ENCODE measurements at places on chromosomes 2 and 18.

DNA sequence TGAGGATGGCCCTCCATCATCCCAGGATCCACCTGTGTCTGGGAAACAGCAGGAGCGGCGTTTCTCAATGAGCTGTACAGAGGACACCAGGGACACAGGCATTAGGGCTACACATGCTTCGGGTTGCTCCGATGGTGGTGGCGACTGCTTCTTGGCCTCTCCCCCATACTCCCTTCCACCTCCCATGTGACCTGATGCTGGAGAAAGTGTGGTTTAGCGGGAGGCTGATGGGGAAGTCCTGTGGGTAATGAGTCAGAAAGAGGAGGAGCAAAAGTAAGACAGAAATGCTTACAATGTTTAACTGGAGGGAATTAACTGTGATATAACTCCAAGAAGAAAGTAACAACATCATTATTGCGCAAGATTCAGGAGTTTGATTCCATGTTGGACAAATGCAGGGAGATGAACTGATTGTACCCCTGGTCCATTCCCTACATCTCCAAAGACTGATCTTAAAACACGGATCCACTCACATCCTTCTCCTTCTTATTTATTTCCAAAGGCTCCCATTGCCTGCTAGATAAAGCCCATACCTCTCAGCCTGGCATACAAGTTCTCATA lies 186.6 kb downstream of the NRP2 start:
- no peak for DNase-seq

- no peak for DNase-seq
Measured at GRCh38 chr2:680496-680895, 3.3 kb upstream of the TMEM18 start.

DNA sequence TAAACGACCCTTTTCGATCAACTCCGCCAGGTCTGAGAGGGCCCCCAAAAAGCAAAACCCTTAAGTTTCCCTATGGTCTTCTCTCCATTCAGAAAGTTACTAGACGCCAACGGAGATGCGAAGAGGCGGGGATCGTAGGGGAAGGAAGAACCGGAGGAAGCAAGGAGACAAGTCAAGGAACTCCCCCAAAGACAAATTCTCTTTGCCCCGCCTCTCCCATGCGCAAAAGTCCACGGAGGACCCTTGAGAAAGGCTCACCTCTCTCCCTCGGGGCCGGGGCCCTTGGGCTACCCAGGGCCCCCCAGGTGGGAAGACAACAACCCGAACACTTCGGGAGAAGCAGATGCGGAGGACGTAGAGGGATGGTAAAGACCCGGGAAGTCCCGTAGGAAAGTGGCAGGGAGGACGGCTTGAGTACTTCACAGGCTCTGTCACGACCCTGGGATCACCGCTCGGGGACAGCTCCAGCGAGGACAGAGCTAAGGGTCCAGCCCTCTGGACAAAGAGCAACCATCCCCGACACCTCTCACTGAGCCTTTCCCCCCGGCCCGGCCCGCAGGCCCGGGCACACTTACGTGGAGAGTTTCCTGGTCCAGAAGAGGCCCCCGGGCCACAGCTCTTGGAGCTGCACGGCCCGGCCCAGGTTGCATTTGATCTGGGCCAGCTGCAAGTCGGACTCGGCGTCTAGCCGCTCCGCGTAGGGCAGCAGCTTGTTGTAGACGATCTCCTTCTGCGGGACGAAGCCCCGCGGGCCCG lies 647 bp downstream of the PSME4 start:
- DNase-seq: no peak

GRCh38 chr2:3463186-3463835 lies 56.0 kb downstream of the ADI1 start:
- DNase-seq: no peak

- DNase-seq: no peak
Measured at GRCh38 chr2:19494241-19494640, 135.8 kb upstream of the OSR1 start.

DNA sequence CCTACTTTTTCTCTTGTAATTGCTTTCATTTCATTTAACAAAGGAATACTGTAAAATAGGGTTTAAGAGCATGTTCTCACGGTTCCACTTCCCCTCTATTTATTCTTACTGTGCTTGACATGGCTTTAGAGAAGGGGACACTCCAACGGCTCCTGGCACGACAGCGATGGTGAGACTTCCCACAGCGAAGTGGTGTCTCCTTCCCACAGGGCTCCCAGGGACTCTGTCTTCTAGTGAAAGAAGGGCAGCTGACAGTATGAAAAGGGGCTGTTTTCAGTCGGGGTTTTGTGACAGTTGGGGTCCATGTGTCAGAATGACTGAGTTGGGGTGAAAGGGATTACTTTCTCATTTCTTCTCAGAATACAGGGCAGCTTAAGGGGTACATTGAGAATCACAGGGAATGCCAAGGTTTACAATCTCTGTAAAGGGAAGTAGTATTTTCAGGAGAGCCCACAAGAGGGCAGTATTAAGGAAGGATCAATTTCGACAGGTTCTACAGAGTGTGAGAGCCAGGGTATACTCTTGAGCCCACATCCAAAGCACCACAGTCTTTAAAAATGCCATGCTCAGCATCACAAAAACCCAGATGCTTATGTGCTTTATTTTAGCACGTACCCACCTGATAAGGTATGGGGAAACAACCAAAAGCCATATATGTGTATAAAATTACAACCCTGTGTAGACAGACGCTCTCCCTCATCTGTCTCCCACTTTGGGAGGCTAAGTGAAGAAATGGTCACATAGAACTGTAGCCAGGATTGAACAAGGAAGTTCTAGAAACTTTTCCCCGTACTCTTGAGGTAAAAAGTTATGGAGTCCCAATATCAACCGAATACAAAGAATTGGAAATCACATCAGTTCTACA lies 31.3 kb upstream of the RAPGEF4 start:
- no peak for DNase-seq

- DNase-seq: no peak
Measured at GRCh38 chr18:70021043-70021442, 73.4 kb upstream of the CD226 start.

DNA sequence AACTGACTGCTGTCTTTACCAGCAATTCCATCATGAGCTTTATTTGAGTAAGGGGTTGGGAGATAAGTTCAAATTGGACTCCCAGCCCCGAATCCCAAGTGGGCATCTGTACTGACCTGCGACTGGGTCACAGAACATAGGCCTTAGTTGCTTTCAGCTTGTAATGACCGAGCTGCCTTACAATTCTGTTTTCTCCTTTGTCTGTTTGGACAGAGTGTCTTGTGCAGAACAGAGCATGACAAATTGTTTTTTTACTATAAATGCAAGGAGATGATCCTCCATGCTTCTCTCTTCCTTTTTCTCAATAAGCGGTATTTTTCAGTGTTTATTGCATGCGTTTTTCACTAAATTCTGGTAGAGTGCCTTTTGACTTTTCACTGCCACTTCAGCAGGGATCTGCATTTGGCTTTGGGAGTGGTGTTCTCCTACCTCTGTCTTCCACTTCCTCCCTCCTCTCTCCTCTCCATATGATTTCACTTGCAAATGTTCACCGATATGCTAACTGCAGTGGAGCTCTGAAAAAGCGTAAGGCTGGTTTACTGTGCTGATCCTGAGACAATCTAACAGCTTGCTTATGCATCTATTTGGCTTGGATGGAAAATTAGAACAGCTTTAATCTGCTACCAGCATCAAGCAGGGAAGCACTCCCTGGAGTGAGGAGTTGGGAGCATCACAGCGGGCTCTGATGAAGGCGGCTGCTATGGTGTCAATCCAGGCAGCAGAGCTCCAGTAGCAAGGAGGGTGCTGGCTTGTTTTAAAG lies 158.8 kb upstream of the SMIM21 start:
- DNase-seq: no peak

DNA sequence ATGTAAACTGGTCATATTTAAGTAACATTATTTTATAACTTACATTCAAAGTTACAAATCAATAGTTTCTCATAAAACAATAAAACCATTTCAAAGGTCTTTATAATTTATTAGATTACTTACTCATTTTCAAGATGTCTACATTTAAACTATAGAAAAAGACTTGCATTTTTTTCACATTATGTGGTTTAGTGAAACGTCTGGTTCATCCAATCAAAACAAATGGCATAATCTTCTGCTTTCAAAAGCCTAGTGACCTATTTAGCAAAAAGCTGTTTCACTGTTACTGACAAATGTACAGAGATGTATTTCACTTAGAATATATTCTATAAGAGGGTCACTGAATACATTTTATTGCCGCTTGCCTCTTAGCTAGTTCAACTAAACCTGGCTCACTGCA lies 49.3 kb upstream of the MCM6 start:
- DNase-seq: no peak

DNA sequence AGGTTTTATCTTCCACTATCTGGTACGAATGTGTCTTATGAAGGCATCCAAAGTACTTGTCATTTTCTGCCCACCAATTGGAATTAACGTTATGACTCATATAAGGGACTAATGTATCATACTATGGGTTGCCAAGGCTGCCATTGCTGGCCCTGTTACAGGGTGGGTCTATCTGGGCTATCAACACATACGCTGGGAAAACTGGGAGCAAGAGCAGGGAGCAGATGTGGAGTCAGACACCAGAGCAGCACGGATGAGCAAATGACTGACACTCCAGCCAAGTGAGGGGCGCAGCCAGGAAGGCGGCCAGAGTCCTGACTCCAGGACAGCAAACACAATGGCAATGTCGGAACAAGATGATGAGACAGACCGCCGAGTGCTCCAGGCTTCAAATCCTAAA lies 145.9 kb downstream of the COPS8 start:
- DNase-seq: no peak

- no peak for DNase-seq
Measured at GRCh38 chr18:5894611-5895298, 567 bp downstream of the TMEM200C start.

DNA sequence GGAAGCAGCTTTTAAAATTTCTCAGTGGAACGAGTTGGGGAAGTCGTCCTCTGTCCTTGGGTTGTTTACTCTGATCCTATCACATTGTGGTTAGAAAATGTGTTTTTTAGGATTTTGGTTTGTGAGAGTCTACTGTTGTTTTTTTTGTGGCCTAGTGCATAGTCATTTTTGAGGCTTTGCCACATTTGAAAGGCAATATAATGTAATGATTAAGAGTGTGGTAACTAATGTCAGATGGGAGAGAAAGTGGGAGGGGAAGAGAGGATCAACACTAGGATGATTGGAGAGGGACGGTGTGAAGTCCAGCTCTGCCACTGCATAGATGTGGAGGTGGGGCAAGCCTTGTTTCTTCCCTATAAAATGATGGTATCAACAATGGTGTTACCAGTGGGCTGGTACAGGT lies 8.5 kb downstream of the SP140L start:
- DNase-seq: no peak

DNA sequence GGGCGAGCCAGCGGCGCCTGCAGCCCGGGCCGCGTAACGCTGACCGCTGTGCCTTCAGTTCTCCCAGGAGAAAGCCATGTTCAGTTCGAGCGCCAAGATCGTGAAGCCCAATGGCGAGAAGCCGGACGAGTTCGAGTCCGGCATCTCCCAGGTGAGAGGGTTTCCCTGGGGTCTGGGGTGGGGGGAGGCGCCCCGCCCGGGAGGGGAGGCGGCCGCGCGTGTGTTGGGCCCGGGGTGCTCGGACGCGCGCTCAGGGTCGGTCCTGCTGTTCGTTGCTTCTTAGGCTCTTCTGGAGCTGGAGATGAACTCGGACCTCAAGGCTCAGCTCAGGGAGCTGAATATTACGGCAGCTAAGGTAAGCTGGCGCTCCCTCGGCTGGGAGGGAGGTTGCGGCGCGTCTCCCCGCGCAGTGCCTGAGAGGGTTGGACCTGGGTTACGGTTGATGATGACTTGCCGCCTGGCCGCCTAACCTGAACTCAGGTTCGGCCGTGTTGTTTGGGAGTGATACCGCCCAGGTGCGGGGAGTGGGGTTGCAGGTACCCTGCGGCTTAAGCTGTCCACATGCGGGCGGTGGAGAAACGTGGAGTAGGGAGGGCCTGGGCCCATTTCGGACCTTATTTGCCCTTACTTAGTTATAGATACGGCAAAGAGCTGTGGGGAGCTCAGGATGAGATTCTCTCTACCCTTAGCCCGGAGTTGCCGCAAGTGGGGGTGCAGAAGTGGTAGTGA lies 638 bp downstream of the RPS7 start:
- no peak for DNase-seq

DNA sequence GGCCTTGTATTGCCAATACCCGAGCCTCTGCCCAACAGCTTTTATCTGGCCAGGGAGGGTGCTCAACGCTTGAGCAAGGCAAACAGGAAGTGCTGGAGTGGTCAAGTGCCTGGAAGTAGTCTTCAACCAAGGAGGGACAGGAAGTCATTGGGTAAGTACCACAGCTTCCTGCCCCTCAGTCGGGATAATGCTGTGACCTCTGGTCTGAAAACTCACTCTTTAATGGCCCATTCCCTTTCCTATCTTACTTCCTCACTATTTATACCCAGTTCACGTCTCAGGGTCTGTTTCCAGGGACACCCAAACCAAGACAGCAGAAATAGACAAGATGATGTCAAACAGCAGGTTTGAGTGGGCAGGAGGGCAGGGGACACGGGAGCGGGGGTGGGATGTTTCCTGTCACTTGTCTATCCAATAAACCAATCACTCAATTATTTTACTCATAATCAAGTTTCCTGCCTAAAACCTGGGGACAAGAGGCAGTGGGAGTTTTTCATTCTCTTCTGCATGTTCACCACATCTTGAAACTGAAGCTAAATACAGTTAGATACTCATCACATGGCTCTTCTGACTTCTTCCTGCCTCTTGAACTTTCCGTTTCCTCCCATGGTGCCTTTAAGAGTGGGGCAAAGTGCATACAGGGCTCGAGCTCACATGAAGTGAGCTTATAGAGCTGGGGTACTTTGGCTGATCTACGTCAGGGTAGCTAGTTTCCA lies 68.9 kb upstream of the CAB39 start:
- no peak for DNase-seq

DNA sequence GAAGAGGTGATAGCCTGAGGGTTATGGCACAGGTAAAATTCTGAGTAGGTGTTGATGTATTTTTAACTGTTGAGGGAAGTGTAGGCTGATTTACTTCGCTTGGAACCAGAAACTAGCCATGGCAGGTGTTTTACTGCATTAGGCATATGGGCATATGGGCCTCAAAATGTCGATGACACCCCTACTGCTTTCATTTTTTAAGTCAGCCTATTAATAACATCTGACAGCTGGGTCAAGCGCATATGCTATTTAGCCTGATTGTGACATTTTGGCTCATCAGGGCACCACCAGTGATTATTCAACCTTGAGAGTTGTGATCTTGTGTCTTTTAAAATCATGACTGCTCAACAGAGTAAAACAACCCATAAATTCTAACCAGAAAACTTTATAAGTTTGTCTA lies 1396.9 kb upstream of the NXPH2 start:
- DNase-seq: no peak

Data from NCI-H187 treated with DMSO at 0.1 percent for 48 hours (cell line).